Esophagus squamous epithelium (tissue), 5 donors: ENCODE measurements at places on chromosomes 2 and 18. TPM values are rescaled to one million over a fixed set of nuclear protein-coding genes. Genes with fewer than 3 reads are reported as not detected.

- H3K4me1 ChIP-seq: peaks cover 20% of the 10 kb centered on the region
- no peak for DNase-seq
- no peaks in the 10 kb centered on the region for H3K27me3 ChIP-seq
- no peak overlapping the region for H3K4me3 ChIP-seq
- peak overlapping the region; percentile 50 for H3K27ac ChIP-seq
Observed at GRCh38 chr2:100757621-100758394, 62.1 kb upstream of the NPAS2 start.

- H3K27me3 ChIP-seq: no peaks in the 10 kb centered on the region
- H3K27ac ChIP-seq: no peak overlapping the region
- no peaks in the 10 kb centered on the region for H3K36me3 ChIP-seq
- H3K4me3 ChIP-seq: no peak overlapping the region
- no peaks in the 10 kb centered on the region for H3K4me1 ChIP-seq
Observed at GRCh38 chr2:101479328-101479727, 4.4 kb upstream of the RFX8 start.

DNA sequence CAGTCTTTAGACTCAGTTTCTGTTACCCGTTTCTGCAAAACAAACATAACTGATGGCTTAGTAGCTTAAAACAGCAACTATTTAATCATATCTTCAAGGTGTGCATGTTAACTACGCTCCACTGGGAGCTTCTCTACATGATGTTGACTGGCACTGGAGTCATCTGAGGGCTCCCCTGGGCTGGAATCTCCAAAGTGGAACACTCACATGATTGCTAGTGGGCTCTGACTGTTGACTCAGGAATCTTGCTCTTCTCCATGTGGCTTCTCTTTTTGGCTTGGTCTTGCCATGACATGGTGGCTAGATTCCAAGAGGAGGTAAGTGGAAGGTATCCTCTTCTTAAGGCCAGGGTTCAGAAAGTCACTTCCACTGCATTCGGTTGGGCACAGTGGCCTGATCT is 160.8 kb downstream of the PMAIP1 start:
- no peaks in the 10 kb centered on the region for H3K27me3 ChIP-seq
- H3K27ac ChIP-seq: no peak overlapping the region
- H3K4me1 ChIP-seq: no peaks in the 10 kb centered on the region
- H3K4me3 ChIP-seq: no peak overlapping the region
- DNase-seq: no peak
- H3K36me3 ChIP-seq: no peaks in the 10 kb centered on the region

DNA sequence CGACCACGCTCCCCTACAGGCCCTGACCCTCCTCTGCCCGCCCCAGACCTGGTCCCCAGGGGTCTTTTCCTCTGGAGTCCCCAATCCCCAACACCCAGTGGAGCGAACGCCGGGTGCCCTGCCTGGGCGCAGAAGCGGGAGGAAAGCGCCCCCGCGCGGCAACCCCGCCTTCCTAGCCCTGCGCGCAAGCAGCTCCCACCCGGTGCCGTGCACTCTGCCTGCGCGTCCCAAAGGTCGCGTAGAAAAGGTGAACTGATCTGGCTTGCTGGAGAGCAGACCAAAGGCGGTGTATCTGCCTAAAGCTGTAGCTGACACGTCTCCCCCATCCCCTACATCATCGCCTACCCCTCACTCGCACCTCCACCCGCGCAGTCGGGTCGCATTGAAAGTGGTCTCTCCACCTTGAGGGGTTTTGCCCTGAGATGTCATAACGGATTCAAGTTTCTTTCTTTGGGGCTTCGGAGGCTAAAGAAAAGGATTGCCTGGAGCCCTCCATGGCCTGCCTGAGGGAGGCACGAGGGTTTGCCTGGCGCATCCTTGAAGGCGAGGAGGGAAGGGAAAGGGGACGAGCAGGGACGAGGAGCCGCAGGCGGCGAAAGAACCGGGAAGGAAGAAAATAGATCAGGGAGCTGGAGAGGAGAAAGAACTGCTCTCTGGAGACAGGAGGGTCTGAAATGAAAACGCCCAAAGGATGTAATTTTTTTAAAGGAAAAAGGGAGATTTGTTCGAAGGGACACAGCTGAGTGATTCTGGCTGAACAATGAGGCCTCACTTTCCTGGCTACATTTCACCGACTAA is 5.8 kb downstream of the GAD1 start:
- no peak for DNase-seq
- peak overlapping the region; percentile 57 for H3K4me3 ChIP-seq
- peaks cover 34% of the 10 kb centered on the region for H3K27me3 ChIP-seq
- no peak overlapping the region for H3K27ac ChIP-seq

The LINC00305 gene
- not detected for total RNA-seq

DNA sequence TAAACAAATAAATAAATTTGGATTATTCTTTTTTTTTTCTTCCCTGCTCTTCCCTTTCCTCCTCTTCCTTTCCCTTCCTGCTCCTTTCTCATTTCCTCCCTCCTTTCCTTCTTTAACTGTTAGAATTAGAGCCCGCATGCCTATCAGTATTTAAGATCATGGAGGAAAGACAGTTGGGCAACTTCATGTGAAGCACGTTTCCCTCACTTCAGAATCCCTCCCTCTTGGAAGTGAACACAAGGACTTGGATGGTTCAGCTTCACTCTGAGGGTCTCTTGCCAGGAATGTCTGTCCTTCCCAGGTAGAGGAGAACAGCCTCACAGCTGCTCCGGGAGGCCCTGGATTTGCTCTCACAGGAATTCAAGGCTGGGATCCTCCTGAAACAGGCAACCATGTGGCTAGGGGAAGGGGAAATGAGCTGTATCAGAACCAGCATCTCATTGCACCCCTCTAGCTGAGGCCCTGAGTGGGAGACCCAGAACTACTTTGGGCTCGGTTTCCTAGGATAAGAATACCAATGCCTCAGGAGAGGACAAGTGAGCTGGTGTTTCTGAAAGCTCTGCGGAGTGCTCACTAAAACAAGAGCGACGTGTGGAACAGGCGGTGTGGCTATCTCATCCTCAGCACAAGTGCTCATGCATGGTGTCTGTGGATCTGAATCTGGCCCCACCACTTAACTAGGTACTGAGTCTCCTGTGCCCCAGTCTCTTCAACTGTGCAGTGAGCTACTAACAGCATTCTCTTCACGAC is 230.5 kb downstream of the MYCN start:
- H3K36me3 ChIP-seq: no peaks in the 10 kb centered on the region
- no peak overlapping the region for H3K4me3 ChIP-seq
- H3K27me3 ChIP-seq: no peaks in the 10 kb centered on the region
- no peak for DNase-seq
- no peak overlapping the region for H3K27ac ChIP-seq

The SLC5A7 gene
- not detected for total RNA-seq

DNA sequence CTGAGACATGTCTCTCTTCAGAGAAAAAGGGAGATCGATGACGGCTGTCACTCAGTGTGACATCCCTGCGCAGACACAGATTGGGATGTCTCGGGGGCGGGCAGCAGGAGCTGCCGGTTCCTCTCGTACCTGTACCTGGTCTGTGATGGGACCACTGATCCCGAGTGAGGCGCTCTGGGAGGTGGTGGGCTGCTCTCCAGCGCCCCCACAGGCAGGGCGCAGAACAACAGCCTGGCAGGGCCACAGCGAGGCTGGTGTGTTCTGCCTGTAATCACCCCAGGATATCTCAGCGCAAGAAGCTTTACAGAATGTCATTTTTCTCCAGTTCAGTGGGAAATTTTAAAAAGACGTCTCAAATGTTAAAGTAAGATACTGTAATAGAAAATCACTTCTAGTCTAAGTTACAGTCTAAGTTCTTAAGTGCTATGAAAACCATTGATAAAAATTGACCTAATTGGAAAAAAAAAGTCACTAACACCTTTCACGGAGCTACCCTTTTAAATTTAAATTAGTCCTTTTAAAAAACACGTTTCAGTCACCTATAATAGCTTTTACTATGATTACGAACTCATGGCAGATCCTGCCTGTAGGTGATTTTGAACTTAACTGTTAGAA is 189.8 kb downstream of the SNTG2 start:
- no peak overlapping the region for H3K27ac ChIP-seq
- DNase-seq: no peak
- H3K4me3 ChIP-seq: no peak overlapping the region

DNA sequence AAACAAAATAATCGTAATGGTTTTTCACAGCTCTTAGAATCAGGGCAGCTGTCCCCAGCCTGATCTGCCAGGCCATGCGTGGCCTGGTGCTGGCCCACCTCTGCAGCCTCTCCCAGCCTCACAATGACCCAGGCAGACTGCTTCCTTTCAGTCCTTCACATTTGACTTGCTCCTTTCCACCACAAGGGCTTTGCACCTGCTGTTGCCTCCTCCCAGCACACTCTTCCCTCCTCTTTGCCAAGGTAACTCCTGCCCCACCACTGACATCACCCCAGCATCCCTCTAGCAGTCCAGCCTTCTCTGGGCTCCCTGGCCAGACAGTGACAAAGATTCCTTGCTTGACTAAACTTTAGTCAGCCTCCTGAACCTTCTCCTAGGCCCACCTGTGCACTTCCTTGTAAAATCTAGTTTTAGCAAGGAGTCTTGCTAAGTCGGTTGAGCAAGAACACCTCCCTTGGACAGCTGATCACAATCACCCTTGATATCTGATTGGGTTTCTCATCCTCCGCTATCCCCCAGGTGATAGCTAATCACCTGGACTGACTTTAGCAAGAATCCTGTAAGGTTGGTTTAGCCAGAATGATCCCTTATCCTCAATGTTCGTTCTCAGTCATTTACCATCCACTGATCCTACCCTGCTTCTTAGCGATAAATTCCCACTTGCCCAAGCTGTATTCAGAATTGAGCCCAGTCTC is 16.2 kb upstream of the RAB11FIP5 start:
- DNase-seq: no peak
- no peak overlapping the region for H3K4me3 ChIP-seq
- H3K4me1 ChIP-seq: no peaks in the 10 kb centered on the region
- H3K27ac ChIP-seq: no peak overlapping the region
- H3K27me3 ChIP-seq: no peaks in the 10 kb centered on the region

DNA sequence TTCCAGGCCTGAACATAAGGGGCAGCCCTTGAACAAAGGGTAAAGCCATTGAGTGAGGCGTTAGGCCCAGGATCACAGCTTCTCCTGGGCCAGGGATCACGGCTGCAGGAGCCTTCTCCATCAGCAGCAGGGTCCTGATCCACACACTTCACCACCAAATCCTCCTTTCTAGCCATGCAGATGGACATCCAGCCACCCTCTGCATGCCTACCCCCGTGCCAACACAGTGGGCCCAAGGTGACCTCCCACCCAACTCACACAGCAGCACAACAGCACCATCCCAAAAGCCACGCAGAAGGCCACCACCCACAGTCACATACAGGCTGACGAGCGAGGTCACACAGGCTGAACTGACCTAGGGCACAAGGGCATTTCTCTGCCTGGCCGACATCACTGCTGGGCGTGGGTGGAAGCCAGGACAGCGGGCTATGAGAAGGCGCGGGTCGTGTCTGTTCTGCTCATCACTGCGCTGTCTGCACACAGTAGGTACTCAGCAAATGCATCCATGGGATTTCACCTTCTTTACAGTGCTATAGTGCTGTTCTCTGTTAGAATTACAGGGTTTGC is 31.2 kb downstream of the TFCP2L1 start:
- no peaks in the 10 kb centered on the region for H3K27me3 ChIP-seq
- no peaks in the 10 kb centered on the region for H3K4me1 ChIP-seq
- no peak for DNase-seq
- no peak overlapping the region for H3K4me3 ChIP-seq
- no peak overlapping the region for H3K27ac ChIP-seq

GRCh38 chr2:31028417-31028816 is 109.8 kb downstream of the GALNT14 start:
- no peaks in the 10 kb centered on the region for H3K4me1 ChIP-seq
- H3K4me3 ChIP-seq: no peak overlapping the region
- H3K27me3 ChIP-seq: no peaks in the 10 kb centered on the region
- no peak overlapping the region for H3K27ac ChIP-seq

GRCh38 chr2:1949265-1949664 is 204.9 kb upstream of the PXDN start:
- no peak overlapping the region for H3K27ac ChIP-seq
- no peaks in the 10 kb centered on the region for H3K36me3 ChIP-seq
- no peaks in the 10 kb centered on the region for H3K27me3 ChIP-seq

The NTSR2 gene
- total RNA-seq: not detected

DNA sequence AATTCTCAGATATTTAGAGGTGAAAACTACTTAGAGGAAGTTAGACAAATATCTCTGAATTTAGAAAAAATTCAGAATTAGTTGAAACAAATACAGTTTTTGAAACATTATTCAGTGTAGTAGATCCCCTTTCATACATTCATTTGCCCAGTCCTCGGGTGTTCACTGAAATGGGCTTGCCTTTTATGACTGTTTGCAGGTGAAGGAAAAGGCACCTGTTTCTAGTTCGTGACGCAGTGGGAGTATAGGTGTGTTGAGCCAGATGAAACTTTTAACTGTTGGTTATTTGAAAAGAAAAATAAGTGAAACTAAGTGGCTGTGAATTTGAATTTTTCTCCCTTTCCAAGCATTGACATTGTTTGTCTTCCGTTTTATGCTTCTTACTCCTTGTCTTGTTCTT is 28.9 kb downstream of the TMEFF2 start:
- H3K4me1 ChIP-seq: peaks cover 9% of the 10 kb centered on the region
- H3K27me3 ChIP-seq: no peaks in the 10 kb centered on the region
- no peak overlapping the region for H3K4me3 ChIP-seq
- no peak overlapping the region for H3K27ac ChIP-seq
- no peak for DNase-seq
- H3K36me3 ChIP-seq: no peaks in the 10 kb centered on the region

The IL1F10 gene
- total RNA-seq: not detected

DNA sequence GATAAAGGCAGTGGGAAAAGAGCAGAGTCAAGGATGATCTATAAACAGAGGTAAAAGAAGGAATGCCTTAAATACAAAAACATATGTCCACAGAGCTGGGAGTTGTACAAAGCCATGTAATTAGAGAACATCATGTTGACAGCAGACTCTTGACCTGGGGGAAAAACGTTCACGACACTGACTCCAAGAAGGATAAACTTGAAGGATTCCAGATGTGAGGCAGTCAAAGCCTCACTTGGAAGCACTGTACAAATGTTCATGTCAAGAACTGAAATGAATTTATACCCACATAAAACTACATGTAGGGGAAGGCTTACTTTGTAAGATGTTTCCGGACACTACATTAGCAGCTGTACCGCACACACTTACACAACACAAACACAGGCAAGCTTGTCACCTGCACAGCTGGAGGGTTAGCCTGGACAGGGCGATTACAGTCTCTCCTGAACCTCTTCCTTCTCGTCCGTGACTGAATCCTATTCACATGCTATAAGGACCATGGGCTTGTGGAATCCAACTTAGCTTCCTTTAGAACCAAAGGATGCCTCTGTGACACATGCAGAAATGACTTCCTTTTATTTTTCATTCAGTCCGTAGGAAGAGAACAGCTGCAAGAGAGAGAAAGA is 88.6 kb downstream of the SH3YL1 start:
- no peak for DNase-seq
- no peak overlapping the region for H3K27ac ChIP-seq
- H3K27me3 ChIP-seq: no peaks in the 10 kb centered on the region
- H3K4me1 ChIP-seq: peaks cover 3% of the 10 kb centered on the region

The LIPG gene
- total RNA-seq: 0.12 TPM

The CNRIP1 gene
- 2.3 TPM for total RNA-seq

DNA sequence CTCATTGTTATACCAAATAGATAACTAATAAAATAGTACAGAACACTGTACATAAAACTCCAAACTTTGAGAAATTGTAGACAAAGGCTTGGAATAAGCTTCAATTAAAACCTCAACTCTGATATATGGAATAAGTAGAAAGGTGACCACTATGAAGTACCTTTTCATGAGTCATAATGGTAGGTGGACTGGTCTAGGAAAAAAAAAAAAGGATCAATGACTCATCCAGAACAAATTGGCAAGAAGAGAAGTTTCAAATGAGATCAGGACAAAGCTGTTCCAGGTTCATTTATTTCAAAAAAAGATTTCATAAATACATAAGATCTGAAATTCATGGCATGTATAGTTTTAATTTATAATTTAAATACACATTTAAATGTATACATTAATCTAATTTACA is 769.7 kb downstream of the SUCLG1 start:
- H3K27me3 ChIP-seq: no peaks in the 10 kb centered on the region
- no peak overlapping the region for H3K4me3 ChIP-seq
- H3K4me1 ChIP-seq: no peaks in the 10 kb centered on the region
